WTC11 (cell line): ENCODE measurements at places on chromosomes 13 and 19.

DNA sequence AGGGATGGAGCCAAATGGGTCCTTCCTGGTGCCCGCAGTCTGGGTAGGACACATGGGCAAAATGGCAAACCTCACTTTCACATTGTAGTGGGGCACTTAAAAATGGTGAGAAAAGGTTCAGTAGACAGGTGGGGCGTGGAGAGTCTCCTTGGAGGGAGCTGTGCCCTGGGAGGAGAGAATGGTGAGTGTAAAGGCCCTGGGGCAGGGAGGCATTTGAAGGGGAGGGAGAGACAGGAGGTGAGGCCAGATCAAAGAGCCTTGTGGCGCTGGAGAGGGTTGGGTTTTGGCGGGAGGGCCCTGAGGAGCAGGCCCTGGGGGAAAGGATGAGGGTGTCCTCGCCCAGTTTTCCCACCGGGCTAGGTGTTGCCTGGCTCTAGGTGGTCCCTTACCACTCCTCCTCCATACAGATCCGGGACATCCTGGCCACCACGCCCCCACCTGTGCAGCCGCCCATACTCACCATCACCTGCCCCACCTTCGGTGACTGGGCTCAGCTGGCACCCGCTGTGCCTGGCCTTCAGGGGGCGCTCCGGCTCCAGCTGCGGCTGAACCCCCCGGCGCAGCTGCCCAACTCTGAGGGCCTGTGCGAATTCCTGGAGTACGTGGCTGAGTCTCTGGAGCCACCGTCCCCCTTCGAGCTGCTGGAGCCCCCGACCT, 6.3 kb downstream of the MAP1S start:
- peak; percentile 77 for DNase-seq

GRCh38 chr13:50989476-50989875, 79.9 kb downstream of the RNASEH2B start:
- no peak for DNase-seq

DNA sequence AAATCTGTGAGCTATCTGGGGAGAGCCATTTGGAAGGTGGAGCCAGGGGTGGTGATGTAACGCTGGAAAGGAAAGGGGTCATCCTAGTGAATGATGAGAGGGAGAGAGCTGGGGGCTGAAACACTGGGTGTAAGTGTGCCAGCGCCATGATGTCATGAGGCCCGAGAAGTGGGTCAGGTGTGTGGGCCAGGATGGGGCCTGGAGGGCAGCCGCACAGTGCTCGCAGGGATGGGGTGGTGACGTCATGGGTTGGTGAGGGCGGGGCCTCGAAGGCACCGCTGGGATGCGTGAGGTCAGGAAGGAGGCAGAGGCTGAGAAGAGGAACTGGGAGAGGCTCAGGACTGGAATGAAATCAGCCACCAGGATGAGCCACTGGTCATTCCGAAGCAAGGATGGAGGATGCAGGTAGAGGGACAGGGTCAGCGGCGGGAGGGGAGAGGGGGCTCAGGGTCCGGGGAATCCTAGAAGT, 4.4 kb downstream of the CCDC61 start:
- DNase-seq: peak; percentile 75

DNA sequence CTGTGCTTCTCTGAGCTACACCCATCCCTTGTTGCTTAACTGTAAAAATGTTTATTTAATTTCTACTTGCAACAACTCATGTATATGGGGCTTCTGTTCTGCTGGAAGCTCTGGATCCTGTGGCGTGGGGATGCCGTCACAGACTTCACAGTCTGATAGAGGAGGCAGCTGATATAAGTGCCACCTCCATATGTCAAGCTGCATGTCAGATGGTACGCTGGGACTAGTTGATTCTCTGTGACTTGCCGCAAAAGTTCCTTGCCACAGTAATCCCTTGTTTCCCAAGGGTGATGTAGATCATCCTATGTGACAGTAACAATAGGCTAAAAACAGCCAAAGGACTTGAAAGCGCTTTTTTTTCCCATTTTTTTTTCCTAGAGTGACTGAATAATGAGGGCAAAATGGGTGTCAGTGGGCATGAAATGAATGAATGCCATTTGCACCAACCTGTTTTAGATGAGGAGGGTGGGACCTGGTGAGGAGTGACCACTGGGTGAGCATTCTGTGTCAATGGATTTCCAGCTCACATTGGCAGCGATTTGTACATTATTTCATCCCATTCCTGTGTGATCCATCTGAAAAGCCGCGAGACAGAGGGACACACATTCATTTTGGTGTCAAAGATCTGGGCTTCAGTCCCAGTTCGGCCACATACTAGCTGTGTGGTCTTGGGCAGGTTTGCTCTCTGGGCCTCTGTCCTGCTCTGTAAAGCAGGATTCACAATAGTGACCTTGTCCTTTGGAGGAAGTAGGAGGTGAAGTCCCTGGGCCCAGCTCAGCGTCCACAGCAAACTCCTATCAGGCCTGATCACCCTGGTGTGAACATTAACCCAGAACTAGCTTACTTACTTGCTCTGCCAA, 88.9 kb upstream of the RNF113B start:
- DNase-seq: no peak

DNA sequence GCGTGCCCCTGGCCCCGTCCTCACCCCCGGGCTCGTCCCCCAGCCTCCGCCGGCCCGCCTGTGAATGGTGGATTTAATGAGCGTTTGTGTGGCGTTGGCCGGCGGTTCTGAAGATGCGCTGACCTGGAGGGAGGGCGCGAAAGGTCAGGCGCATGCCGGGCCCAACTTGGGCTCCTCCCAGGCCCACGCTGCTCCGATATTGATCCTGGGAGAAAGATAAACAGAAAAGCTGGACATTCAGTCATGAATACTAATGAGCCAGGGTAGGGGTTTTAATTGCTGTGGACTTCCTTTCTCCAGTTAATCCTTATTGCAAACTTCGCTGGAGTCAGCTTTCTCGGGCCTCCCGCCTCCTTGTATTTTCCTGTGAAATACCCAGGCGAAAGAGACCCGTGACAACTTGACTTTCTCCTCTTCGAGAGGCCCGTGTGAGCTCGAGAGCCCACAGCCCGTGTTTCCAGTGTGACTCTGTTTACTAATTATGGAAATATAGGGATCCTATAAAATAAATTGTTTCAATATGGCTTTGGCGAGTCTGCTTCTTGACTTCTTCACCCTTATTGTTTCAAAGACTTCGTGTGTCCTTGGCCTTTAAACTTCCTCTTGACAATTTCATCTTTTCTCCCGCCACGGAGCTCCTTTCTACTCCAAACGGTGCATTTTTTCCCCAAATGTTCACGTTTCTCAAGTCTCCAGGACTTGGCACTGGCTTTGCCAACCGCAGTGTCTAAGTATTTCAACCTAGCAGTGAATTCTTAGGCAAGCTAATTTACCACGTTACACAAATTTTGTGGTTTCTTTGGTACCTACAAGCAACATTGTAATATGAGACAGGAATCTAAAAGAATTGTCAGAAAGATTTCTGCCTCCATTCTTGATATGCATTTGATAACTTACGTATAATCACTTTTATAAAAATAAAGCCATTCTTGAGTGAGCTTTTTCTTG, 10.5 kb downstream of the ZIC2 start:
- DNase-seq: peak; percentile 51

- no peak for DNase-seq
Measured at GRCh38 chr13:88124142-88124541, 453.0 kb downstream of the SLITRK5 start.

DNA sequence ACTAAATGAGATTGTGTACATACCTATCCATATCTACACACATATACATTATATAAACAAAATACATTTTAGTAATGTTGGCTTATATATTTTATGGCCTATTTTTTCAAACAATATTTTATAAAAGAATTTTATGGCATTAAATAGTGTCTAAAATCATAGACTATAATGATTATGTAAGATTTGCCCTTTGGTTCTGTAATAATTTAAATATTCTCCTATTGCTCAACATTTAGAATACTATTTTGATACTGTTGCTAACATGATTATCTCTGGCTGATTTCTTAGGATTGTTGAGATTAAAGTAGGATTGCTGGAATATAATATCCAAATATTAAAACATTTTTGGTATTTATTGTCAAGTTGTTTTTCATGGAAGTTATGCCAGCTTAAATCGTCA, 565.2 kb upstream of the GPC6 start:
- no peak for DNase-seq

DNA sequence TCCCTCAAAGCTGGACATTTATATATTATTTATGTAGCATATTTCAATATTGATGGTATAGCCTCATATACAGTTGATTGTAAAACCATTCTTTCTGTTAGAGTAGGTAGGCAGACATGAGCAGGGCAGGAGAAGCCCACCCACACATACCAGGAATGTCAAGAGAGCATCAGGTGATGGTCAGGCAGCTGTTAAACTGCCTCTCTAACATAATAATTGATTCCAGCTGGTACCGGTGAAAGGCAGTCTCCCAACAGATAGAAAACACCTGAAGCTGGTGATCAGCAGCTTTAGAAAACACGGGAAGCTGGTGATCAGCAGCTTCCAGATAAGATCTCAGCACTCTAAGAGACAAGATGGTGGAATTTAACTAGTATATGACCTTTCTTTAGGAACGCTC, 132.9 kb downstream of the SLITRK6 start:
- DNase-seq: peak; percentile 26
